ENCODE measurements at places on chromosomes 11 and 22.

DNA sequence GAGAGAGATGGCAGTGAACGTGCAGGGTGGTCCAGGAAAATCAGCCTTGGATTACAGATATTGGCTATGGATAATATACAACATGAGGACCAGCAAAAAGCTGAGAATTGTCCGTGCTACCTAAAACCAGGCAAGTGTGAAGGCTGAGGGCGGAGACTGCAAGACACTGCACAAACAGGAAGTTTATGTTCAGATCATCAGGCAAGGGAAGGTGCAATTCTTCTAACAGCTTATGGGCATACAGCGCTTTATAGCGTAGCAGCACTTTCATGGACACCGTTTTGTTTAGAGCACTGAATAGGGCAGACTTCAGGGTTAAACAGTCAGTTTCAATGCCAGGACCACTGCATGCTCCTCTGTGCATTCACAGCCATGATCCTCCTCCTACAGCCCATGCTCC is 93.1 kb upstream of the TMEM45B start:
- no peak for DNase-seq

- DNase-seq = no peak
Observed at GRCh38 chr11:134584706-134585445, 172.8 kb upstream of the B3GAT1 start.

DNA sequence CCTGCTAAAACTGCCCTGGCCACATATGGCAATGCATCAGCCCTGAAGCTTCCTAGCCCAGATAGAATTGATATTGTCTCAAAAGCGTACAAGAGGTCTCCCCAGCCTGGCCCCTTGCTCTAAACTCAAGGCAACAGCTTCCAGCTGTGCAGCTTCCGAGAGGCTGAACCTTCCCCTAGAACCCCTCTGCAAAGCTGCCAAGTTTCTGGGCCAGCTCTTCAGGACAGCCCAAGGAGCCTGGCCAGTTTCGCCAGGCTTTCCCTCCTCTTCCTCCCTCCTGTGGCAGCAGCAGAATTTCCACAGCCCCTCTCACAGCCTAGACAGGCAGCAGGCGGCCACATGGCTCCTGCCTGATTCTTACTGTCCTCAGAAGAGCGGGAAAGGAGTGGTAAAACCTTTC is 34.5 kb downstream of the NUMA1 start:
- no peak for DNase-seq

- DNase-seq = no peak
Observed at GRCh38 chr22:28994522-28994921, 67.1 kb downstream of the C22orf31 start.

GRCh38 chr11:35875466-35875865 is 68.4 kb upstream of the LDLRAD3 start:
- no peak for DNase-seq

GRCh38 chr11:115180272-115180671 is 323.9 kb downstream of the CADM1 start:
- DNase-seq = no peak

DNA sequence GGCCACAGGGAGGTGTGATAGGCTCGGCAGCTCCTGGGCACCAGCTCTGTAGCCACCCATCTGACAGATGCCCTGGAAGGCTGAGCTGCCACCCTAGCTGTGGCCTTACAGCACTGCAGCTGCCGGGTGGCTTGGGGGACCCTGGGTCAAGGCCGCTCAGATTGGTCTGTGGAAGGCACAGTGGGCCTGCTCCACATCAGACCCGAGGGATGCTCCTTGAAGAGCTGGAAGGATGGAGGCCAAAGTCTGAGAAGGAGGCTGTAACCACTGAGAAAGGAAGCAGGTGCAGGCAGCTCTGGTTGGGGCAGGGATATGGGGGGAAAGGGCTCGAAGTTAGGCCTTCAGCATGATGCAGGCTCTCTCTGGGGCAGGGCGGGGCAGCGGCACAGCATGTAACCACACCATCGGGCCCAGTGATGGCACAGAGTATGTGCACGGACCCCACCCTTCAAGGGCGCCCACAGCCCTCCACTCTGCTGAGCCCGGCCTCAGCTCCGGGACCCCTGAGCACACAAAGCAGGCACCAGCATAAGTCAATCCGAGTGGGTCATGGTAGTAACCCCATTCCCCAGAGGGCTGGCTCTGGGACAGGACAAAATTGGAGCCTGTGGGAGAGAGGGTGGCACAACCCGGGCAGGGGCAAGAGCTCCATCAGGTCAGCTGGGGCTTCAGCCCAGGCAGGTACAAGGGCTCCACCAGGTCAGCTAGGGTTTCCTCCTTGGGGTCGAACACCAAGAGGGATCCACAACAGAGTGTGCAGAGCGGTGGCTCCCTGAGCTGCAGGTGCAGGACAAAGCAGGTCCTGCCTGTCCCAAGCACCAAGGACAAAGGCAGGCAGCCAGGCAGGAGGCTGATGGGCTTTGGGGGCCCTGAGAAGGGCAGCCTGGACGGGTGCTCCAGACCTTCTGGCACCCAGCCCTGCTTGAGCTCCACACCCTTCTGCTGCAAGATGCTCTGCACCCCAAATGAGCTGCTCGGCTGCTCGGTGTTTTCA is 1511.1 kb downstream of the BRD1 start:
- no peak for DNase-seq

GRCh38 chr11:60263402-60263801 is 17.1 kb upstream of the MS4A4A start:
- no peak for DNase-seq

DNA sequence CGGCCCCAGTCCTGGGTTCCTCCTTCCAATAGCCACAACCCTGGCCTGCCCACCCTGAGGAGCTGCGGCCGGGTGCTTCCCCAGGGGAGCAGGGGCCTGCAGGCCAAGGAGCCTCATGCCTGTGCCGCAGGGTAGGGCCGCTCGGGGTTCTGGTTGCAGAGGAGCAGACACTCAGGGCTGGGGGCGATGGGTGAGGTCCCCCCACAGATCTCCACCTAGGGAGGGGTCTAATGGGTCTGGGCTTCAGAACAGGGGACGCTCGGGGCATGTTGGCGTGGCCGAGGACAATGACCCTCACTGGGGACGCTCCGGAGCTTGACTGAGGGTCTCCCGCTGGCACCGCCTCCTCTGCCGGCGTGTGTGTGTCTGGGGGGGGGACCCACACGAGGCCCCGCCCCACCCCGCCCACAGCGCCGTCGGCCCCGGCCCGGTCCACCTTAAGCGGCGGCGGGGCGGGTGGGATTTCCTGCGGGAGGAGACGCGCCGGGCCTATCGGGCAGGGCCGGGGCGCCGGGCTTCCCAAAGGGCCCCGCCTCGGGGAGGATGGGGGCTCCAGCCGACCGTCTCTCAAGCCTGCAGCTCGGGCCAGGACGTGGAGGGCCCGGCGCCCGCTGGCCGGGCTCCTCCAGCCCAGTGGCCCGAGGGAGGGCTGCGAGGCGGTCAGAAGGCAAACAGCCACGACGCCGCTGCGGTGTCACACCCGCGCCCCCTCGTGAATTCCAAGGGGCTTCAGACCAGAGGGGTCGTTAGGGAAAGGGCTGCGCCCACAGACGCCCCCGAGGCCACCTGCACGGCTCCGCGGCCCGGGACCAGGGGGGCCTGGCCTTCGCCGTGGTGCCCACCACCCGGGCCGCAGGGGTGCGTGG is 640 bp upstream of the ZDHHC8 start:
- DNase-seq = peak; percentile 62

- no peak for DNase-seq
Observed at GRCh38 chr22:27970596-27971220, 51.7 kb upstream of the PITPNB start.

DNA sequence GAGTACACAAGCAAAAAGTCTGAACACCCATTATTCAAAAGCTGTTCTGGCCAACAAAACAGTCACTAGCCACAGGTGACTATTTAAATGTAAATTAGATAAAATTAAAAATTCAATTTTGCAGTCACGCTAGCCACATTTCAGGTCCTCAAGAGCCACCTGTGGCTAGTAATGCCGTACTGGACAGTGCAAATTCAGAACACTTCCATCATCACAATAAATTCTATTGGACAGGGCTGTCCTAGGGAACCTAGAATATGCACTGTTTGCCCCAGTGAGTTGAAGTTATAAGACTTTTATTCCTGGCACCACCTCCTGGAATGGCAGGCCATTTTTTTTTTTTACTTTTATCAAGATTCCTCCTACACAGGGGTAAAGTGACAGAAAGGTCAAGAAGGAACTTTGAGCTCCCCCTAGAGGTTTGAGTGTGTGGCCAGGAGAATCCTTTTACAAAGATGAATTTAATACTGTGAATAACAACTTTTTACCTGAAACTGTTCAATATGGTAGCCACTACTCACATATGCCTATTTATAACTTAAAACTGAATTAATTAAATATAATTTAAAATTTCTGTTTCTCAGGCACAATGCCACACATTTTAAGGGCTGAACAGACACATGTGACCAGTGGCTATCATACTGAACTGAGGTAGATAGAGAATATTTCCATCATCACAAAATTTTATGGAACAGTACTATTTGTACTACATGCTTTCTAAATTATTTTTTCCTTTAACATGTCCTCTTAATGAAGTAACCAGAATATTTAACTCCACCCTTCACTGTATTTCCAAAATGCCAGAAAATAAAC is 6.5 kb downstream of the MSANTD2 start:
- peak; percentile 36 for DNase-seq

- DNase-seq = peak; percentile 65
Observed at GRCh38 chr22:43945632-43946383, 9.4 kb upstream of the SAMM50 start.

DNA sequence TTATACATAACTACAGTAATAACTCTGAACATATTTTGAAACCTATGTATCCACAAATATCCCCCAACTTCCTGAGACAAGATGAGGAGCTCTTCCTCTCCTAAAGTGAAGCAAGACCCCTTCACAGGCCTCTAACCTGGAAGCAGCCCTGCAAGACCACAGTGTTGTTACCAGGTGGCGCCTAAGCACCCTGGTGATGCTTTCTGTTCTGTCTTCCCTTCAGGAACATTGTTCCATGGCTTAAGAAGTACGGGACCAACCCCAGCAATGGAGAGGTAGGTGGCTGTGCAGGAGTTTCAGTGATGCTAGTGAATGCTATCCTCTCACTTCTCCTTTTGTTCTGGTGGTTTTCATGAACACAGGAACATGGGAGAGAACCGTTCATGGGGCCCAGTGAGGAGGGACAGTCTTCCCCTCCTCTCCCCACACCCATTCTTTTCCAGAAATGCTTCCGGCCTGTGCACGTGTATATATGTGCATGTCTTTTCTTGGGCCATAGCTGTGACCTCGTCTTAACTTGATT is 6.4 kb downstream of the PPIL2 start:
- no peak for DNase-seq

- no peak for DNase-seq
Observed at GRCh38 chr11:64524158-64524527, 66.9 kb upstream of the SLC22A12 start.

GRCh38 chr11:104254347-104254746 is 90.4 kb upstream of the PDGFD start:
- DNase-seq = peak; percentile 34

GRCh38 chr11:75852406-75853017 is 37.5 kb downstream of the UVRAG start:
- no peak for DNase-seq
